C1 segment of cervical spinal cord (tissue), 14 donors: ENCODE measurements at places on chromosomes 3 and 15.

- no peak for DNase-seq
These were observed 28.1 kb upstream of the VEPH1 start for GRCh38 chr3:157531301-157531660.

DNA sequence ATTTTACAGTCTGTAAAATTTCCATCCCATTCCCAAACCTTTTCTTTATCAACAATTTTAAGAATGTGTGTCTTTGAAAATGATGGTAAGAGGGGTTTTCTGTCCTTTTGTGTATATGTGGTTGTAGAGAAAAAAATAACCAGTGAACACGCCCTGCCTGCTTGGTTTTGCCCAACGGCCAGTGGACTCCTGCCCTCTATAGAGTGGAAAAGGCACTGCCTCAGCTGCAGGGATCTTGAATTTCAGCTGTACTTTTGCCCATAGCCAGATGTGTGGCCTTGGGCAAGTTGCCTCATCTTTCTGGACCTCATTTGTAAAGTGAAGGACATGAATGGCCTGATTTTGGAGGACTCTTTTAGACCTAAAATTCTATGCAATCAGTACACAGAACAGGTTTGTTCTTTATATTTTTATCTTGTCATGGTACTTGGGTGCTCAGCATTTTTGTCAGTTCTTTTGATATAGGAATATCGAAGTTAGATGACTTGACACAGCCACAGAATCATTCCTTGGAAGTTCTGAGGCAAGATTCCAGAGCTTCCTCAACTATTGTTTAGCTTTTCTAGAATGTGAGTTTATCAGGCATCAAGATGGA lies 81.0 kb downstream of the CLDN11 start:
- DNase-seq, result no peak

DNA sequence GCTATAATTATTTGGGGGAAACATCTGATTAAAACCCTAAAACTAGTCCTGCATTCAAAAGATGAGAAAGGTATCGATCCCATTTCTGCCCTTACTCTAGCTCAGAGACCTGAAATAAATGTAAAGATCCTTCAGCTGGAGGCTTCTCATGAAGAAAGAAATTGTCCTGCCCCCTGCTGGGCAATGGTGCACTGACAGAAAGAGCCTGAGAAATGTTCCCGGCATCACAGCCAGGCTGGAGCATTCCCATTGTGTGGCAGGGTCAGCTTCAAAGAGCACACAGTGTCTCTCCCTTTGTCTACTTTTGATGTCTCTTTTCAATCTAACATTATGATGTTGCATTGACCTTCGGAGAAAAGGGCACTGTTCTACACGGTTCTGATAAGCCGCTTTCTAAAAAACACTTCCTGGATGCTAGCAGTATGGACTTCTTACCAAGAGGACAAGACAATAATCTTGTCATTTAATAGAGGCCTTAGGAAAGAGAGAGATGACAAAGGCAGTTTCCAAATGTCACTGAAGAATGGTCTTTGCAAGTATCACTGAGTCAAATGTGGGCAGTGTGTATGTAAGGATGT lies 287.5 kb downstream of the MAGI1 start:
- no peak for DNase-seq

DNA sequence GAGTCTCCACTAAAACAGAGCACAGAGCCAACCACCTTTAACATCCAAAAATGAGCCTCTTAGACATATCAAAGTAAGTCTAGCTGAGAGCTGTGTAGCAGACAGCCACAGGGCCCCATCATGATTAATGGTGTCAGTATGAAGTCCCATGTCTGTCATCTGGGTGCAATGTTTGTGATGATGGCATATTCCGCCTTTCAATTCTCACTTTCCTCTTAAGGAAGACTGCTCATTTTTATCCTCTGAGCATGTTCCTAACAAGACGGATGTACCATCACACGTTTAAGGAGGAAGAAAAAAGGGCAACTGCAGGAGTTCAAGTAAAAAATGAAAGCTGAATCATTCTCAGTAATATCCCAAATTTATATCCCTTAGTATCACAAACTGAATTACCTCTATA lies 85.8 kb upstream of the KCNMB2 start:
- DNase-seq, result no peak

- DNase-seq, result no peak
These were observed 1.7 kb downstream of the NT5DC2 start for GRCh38 chr3:52531860-52532516.

DNA sequence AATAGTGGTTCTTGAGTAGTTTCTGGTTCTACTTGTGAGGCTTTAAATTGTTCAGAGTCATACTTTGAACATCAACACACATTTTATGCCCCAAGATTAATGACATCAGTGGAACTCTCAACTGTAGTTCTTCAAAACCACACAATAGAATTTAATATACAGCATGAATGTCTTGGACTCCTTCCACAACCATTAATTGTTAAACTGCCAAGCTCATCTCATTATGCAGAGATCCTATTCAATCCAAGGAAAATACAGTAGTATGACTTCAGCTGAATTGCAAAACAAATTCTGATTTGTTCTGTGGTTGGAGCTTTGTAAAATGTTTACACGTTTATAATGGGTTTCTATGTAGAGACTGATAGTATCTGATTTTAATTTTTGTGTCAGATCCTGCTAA lies 199.2 kb upstream of the SLC2A2 start:
- DNase-seq, result no peak

DNA sequence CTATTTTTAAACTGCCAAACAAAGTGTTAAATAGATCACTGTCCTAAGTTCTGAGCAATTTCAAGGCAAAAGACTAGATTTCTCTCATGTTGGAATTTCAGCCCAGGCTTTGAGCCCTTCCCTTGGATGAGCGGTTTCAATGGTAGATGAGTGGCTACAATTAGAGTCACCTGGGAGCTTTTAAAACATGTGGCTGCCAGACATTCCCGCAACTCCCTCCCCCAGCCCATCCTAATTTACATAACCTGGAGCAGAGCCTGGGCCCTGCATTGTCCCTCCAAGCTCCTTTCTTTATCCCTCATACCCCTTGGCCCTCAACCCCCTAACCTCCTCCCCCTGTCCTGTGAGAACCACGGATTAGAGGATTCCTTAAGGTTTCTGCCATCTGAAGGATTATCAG lies 357.5 kb upstream of the UMPS start:
- DNase-seq, result no peak

GRCh38 chr3:97992547-97993173 lies 20.4 kb upstream of the RIOX2 start:
- no peak for DNase-seq

DNA sequence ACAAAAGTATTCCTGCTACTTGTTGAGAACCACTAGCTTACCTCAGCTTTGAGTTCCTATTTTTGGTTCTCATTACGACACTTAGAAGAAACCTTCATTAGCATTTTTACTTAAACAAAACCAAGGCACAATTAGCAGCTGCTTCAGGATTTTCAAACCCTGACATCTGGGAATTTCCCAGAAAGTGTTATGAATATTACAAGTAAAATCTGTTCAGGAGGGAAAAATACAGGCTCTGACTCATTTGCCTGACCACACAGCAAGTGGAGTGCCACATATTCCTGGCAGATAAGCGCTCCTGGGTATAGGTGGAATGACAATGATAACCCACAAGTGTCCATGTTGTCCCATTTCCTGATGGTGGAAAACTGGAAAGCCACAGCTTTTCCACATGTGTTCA lies 10.3 kb upstream of the RFTN1 start:
- DNase-seq, result no peak

GRCh38 chr3:146326875-146327543 lies 76.1 kb upstream of the PLSCR4 start:
- no peak for DNase-seq

- DNase-seq, result no peak
These were observed 45.7 kb downstream of the ZFAND6 start for GRCh38 chr15:80105193-80105592.

- no peak for DNase-seq
These were observed 56.0 kb upstream of the CTXND1 start for GRCh38 chr15:80308002-80308401.

- no peak for DNase-seq
These were observed 188.0 kb downstream of the MEIS2 start for GRCh38 chr15:36912311-36912712.

DNA sequence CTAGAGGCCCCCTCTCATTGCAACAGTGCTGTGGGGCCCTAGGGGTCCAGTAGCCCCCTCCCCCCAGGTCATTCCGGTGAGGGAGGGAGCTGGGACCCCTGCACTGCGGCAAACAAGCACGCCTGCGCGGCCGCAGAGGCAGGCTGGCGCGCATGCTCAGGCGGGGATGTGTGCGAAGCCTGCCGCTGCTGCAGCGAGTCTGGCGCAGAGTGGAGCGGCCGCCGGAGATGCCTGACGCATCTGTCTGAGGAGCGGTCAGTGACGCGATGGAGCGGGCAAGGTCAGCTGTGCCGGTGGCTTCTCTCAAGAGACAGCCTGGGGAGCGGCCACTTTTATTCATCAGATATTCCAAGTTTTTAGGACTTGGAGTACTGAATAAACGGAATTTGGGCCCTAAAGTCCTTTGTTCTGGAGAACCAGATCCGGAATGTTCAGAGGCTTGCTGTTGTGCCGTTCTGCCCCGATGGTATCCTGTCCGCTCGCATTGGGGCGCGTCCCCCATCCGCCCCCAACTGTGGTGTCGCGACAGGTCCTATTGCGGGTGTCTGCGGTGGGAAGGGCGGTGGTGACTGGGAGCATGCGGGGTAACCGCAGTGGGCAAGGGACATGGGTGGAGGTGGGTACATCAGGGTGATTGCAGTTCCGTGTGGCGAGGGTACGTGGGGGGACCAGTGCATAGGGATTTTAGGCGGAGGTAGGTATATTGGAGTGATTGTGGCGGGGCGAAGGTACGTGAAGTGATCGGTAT lies at the start of the genes SNRPN and SNURF:
SNRPN (plus strand) TSS at position 205 of the 748 bp plus-strand sequence. CDS start 19,467 bp downstream, outside the sequence.
SNURF (plus strand) TSS at position 205 of the 748 bp plus-strand sequence; CDS start at position 267, 62 bp downstream.
- peak; percentile 63 for DNase-seq

- peak; percentile 80 for DNase-seq
These were observed at the start of gene ARHGEF26 for GRCh38 chr3:154120961-154121700. TSS of gene ARHGEF26 (plus strand) at chr3:154121390. CDS start at chr3:154121993, 603 bp downstream.

GRCh38 chr3:58271901-58272501 lies 34.0 kb upstream of the RPP14 start:
- DNase-seq, result no peak

- no peak for DNase-seq
These were observed 112.4 kb upstream of the GOLGA8J start for GRCh38 chr15:29970402-29970695.

- DNase-seq, result peak; percentile 27
These were observed 58.0 kb downstream of the GABRG3 start for GRCh38 chr15:27028858-27029477.

DNA sequence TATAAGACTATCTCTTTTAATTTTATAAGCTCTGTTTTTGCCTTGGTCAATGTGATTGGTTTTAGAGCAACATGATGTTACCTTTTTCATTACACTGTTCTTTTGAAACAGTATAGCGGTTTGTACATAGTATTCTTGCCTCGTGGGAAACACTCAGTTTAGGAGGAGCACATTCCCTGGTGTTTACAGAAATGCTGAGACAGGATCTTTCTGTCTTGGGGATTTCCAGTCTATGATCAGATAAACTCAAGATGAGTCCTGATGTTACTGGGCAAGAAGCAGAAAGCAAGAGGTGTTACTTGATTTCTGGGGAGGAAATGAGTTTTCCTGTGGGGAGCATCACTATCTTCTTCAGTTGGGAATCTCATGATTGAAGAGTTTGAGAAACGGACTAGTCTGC lies 2.5 kb downstream of the TMEM266 start:
- DNase-seq, result no peak

GRCh38 chr15:58437531-58438105 lies 5.8 kb downstream of the LIPC start:
- DNase-seq, result no peak

- DNase-seq, result no peak
These were observed 1.4 kb upstream of the SACM1L start for GRCh38 chr3:45687828-45688193.

DNA sequence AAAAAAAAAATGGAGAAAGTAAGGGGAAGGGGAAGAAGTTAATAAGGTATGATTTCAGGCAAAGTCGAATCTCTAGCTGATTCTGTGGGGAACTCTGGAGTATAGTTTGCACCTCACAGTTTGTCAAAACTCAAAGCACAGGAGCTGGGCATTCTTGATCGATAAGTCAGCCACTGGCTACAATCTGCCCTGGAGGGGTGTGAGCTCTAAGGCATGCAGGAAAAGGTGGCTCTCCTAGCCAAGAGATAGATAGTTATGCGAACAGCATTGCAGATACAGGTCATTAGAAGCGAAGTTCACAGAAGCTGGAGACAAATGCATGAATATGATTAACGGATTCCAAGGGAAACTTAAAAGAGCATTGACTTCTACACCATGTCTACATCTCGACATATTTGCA lies 952.6 kb downstream of the AGBL1 start:
- no peak for DNase-seq

DNA sequence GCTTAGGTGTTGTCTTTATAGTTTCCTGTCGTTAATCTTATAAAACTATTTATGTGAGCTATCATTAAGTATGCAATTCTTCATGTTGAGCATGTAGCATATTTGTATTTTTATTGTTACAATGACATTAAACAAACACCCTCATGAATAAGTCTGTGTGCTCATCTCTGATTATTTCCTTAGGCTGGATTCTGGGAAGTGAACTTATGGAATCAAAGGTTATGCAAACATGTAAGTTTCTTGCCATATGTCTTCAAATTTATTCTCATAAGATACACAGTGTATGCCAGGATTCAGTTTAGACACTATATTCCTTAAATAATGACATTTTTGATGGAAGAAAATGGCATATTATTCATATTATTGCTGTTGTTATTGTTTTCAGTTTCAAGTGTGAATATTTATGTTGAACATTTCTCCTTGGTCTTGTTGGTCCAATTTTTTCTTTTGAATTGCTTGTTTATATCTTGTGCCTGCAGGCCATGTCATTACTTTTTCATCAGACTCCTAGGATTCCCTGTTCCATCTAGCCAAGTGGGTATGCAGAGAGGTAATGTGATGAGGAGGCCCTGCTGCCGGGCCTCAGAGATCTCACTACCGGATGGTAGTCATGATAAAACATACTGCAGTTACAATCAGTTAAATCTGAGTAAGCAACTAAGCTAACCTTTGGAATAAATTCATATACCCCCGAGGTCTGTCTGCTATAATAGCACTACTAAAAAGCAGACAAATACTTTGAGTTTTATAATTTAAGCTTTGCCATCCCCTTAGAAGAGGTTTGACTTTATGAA lies 684.3 kb upstream of the SGO1 start:
- no peak for DNase-seq

DNA sequence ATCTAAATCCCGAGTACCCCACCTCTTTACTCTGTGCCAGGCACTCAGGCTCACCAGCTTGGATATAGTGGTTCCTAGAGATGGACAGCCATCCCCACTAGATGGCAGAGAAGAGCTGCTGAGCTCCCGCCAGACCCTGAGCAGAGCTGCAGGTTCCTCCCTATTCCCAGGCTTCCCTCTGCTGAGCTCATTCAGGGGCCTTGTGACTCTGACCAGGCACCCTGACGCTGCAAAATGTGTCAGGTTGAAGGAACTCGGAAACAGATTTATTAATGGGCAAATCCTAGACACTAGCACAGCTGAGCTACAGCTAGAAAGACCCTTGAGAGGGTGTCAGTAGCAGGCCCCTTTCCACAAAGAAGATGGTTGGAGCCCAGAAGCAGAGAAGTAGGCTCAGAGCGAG lies 38.2 kb upstream of the RHO start:
- DNase-seq, result peak; percentile 87

DNA sequence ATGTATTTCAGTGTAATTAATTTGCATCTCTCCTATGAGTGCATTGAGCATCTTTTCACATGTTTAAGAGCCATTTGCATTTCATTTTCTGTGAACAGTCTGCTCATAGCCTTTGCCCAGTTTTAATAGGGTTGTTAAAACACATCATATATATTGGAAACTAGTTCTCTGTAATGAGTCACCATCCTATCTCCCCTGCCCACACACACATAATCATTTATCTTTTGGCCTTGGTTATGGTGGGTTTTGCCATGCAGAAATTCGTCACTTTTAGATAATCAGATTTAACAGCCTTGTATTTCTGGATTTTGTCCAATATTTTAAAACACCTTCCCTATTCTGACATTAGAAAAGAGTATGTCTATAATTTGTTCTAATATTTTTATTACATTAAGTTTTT lies 11.9 kb upstream of the CHRM5 start:
- DNase-seq, result no peak
